ENCODE measurements at places on chromosomes 5 and 9.

DNA sequence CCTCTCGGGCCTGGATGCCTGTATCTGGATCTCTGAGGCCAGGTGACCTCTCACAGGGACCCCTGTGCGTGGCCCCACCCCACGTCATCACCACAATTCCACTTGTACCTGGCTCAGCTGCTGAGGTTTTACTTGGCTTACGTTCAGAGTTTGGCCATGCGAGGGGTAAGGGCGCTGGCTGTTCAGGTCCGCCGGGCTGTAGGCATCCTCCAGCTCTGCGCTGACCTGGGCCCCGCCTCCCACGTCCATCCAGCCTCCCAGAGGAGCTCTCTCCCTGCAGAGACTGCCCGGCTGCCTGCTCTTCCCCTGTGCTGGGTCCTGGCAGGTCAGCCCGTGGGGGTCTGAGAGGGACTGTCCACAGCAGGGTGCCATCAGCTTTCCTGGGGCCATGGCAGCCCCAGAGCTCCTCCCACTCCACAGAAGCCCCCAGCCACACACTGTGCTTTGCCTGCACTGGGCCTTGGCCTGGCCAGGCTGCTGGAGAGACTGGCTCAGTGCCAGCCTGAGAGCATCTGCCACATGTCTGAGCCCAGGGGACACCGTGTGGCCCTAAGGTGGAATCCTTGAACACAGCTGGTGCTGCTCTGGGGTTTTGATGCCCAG lies 43.6 kb downstream of the SLC6A3 start:
- DNase-seq, result peak; percentile 73

DNA sequence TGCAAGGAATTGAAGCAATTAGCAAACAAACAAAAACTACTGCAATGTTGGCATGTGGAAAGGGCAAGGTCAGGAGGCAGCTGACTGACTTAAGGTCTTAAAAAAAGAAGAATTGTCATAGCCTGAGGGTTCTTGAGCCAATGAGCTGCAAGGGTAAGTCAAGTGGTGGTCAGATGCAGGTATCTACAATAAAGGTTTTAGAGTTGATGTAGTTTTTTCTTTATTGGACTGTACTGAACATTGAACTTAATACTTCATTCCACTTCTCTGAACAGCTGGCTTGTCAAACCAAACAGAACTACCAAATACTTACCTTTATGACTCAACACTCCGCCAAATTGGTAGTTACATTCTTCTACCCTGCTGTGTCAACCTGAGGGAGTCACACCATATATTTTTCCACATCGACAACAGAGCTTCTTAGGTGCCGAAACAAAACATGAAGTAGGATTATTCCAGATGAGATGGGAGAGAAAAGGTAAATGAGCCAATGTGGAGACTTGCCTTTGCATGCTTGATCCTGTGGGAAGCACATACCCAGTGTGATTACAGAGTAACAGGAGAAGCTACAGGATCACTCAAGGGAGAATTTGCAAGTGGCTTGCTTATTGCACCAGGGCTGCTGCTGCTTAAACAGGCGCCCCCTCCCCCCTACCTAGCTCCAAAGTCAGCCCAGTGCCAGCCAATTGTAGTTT lies 35.3 kb downstream of the EQTN start:
- peak; percentile 5 for DNase-seq

GRCh38 chr5:52148679-52149078 lies 639.0 kb upstream of the ITGA1 start:
- DNase-seq, result peak; percentile 18

DNA sequence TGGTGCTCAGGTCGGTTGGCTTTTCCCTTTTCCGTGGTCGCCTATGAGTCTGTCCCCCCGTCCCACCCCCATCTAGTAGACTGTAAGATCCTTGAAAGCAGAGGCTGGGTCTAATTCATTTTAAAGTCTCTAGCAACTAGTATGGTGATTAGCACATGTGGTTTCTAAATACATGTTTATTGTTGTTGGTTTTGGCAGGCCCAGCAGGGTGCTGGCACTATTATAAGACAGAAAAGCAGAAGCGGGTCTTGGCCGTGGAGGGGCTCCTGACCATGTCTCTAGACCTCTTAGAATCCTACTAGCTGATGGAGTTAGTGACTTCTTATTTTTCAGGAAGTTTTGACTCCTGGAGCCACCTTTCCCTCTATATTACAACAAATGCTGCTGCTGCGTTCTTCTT lies 61.5 kb upstream of the TNFSF8 start:
- DNase-seq, result no peak

DNA sequence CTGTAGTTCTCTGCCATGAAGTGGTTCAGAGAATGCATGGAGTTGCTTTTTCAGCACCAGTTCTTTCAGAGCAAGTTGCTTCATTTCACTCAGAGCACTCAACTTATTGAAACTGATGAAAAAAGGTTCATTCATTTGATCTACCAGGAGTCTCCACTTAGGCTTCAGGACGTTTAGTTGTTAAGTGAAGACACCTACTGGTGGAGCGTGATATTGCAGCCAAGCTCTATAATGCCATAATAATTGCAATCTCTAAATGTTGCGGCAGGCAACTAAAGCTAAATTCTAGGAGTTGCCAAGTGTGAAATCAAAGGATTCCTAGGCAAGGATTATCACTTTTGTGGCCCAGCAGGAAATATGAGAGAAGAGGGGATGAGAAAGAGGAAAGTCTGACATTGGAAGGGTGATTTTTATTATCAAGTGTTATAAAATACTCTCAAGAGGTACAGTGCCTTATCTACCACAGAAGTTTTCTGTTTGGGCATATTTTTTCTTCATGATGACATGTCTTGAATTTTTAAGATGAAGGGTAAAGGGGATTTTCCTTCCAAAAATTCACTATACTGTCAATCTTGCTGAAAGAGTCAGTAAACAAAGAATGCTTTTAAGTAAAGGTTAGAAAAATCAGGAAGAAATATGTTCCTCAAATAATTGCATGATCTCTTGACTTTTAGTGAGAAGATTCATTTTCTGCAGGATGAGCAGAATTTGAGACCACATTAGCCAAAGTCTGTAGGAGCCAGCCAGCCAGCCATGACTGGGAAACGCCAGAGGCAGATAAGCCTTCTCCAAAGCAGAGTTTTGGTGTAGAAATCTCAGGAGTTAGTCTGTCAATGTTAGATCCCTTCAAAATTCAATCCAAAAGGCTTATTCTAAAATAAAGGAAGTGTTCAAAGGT lies 83.4 kb downstream of the SH3PXD2B start:
- DNase-seq, result peak; percentile 81

DNA sequence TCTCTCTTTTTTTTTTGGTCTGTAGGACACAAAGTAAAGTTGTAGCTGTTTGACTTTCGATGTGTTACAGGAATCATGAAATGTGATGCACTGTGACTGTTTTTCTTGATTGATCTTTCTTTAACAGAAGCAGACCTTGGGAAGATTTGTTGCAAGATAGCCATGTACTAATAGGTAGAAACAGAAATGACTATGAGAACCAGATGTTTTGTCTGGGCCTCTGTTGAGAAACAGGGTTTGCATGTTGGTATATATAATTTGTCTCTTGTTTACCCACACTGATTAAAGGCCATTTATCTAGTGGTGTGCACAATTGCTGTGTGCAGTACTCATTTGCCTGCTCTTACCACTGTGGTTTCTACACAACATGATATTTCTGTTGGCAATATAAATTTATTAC lies 125.1 kb downstream of the HACD4 start:
- DNase-seq, result no peak

DNA sequence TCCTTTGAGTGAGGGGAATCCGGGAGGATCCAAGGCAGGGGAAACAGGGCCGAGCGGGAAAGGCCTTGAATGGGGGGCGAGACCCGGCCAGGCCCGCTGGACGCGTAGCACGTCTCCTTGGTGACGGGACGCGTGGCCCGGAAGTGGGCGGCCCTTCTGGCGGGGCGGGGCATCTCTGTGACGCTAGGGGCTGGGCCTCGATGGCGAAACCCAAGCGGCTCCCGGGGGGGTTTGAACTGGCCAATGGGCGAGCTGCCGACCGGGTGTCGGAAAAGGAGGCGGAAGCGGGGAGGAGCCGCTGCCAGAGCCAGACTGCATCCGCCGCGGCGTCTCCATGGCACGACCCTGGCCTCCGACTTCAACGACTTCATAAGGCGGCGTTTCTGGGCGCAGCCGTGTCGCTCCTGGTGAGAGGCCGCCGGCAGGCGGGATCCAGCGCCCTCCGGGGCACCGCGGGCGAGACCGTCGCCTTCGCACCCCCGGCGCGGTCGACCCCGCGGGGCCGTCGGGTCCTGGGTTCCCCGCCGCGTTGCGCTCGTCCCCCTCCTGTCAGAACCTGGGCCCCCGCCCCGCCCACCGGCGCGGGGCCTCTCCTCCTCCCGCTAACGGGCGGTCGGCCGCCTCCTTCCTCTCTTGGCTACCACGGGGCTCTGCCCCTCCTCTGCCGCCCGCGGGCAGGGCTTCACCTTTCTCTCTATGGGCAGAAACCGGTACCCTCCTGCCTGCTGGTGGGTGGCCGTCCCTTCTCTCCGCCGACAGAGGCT lies at the start of gene ODF2:
ODF2 (plus strand) TSS at position 158 of the 764 bp plus-strand sequence; CDS start at position 244, 86 bp downstream.
- DNase-seq, result peak; percentile 99

GRCh38 chr9:35226651-35227050 lies 64.8 kb downstream of the UNC13B start:
- peak; percentile 53 for DNase-seq

- peak; percentile 4 for DNase-seq
Measured at GRCh38 chr9:98329904-98330303, 74.5 kb upstream of the TBC1D2 start.

GRCh38 chr9:131049829-131050715 lies 41.1 kb downstream of the LAMC3 start:
- peak; percentile 52 for DNase-seq

GRCh38 chr5:32773944-32774343 lies 62.8 kb downstream of the NPR3 start:
- no peak for DNase-seq

GRCh38 chr5:132072070-132072469 lies 1.5 kb upstream of the CSF2 start:
- no peak for DNase-seq

GRCh38 chr5:169763376-169764017 lies 126.4 kb downstream of the DOCK2 start:
- no peak for DNase-seq

DNA sequence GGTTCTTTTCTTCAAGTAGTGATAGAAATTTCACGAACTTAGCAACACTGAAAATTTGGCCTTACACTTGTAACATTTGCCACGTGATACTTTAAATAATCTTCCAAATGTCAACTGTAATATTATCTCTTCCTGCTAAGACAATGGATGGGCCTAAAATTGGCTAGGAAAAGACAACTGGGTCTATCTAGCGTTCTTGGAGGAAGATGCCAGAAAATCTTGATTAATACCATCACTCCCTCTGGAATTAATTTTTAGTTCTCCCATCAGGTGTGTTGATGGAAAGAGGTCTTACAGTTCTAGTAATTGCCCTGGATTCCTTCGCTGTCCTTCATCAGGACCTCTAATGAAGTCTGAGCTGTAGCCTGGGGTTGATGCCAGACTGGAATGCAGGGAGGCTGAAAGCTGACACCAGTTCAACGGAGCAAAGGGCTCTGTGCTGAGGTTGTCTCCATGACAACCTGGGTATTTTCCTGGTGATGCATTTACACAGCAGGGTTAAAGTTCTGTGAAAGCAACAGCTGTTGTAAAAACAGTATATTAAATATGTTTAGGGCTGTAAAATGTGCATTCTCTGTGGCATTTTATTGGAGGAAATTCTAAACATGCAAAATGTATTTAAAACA lies 92.3 kb downstream of the GAS1 start:
- DNase-seq, result peak; percentile 54

DNA sequence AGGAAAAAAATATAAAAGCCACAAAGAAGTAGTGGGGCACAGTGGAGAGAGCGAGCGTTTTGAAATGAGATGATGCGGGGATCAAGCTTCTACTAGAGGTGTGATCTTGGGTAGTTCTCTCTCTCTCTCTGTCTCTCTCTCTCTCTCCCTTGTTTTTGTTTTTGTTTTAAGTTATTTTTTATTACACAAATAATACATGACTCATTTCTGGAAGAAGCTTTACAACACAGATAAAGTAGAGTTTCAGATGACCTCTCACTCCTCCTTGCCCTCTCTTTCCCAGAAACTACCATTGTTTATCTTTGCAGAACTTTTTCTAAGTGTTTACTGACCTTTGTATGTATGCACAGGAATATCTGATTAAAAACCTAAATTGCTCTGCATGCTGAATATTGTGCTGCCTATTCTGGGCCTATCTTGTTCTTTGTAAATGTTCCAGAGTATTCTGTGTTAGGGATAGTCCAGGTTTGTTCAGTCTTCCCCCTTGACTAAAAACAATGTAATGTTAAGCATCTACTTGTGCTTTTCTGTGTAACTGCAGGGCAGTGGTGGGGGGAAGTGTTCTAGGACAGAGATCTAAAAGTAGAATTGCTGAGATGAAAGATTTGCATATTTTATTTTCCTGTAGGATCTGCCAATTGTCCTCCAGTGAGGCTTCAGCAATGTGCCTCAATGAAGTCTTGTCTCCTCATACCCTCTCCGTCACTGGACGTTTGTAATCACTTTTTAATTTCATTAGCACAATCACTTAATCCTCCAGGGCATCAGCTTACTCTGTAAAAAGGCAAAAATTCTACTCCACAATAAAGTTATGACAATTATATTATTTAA lies 52.0 kb downstream of the FYB1 start:
- no peak for DNase-seq

DNA sequence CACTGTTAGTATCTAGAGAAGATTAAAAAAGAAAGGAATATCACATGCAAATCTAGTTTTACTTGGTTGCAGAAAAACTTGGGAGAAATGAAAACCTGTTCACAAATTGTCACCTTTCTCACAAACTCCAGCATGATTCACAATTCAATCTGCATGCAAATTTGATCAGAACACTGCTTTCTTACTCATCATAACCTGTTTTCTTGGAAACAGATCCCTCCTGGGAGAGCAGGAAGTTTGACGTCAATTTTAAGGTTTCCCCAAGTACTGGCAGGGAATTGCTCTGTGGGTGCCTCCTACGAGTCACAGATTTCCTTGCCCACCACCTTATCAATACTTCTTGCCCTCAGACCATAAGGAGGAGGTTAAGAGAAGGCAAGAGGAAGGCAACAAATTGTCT lies 30.2 kb upstream of the HTR4 start:
- no peak for DNase-seq

GRCh38 chr5:132000241-132000490 lies 11.3 kb downstream of the ACSL6 start:
- no peak for DNase-seq

- DNase-seq, result no peak
Measured at GRCh38 chr5:55657443-55657842, 54.7 kb downstream of the SLC38A9 start.

DNA sequence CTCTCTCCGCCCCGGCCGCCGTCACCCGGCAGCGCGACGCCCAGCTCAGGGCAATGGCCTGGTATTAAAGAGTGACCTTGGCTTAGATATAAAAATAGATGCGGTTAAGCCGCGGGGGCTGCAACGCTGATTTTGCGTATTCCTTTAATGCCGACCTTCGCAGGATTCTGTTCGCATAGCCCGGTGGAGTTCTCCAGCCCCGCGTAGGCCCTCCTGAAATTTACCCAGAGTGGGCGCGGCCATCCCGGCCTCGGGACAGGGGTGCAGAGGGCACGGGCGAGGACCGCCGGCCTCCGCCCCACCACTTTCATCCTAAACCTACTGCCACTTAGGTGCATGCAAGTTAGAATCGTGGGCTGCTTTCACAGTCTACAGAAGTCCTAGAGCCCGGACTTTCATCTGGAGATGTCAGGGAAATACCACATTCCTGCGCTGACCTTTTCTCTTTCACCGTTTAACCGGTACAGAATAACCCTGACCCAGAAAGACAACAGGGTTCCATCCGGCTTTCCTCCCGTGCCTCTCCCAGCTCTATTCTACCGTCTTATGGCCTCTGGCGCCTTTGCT lies 492 bp upstream of the FAM169A start:
- DNase-seq, result peak; percentile 52

GRCh38 chr9:91185193-91185886 lies 176.4 kb downstream of the AUH start:
- DNase-seq, result no peak
